ENCODE measurements at places on chromosomes 13 and 19.

GRCh38 chr19:13888281-13888680 is 11.3 kb downstream of the NANOS3 start:
- no peak for DNase-seq

DNA sequence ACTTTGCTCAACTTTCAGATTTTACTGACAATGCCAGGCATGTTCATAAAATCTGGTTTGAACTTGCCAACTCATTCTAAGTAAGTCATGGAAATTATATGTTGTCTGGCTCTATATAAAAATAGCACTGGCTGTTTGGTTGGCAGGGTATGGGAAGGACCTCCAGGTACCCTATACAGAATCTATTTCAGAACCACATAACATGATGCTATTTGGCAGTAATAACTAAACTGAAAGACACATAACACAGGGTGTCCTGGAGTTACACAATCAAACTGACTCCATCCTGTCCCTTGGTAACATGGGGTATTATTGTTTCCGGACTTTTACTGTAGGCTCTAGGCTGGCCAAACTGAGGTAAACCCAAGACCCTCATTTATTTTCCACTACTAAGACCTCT is 248.8 kb downstream of the RGCC start:
- DNase-seq: no peak

GRCh38 chr13:37138926-37139325 is 33.5 kb upstream of the CSNK1A1L start:
- DNase-seq: no peak

- no peak for DNase-seq
These were observed 100.0 kb upstream of the RAP2A start for GRCh38 chr13:97333983-97334382.

DNA sequence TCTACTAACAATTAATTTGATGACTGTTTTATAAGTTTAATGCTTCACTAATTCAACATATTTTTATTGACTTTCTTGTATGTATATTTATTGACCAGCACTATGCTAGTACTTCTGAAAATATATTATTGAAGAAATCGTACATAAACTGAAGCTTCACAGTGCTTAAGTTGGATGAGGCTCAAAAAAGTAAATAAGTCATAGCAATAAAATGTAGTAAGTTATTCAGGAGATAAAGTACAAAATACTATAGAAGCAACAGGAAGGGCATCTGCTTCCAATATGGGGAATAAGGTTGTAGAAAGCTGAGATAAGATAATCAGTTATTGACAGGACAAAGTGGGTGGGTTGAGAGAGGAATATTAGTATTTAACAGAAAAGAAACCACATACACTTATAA is 944.9 kb upstream of the MIR17HG start:
- no peak for DNase-seq

DNA sequence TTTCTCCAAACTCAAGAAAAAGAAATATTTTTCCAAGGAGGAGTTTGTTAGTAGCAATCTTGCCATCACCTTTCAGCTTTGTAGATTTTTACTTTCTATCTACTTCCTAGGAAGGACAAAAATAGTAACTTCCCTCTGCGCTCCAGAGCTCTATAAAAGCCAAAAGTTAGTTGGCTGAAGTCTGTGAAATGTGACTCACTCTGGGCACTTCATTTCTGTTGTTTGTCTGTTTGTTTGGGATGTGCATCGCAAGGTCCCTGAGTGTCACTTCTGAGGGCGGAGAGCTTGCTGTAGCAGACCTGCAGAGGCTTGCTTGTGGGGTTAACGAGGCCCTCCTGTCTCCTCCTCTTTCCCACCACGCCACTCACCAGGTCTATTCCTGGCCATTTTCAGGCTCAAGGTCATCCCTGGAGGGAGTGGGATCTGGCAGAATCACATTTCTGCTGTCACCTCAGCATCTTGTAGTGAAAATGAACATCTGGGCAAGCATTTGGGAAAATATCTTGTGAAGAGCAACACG is 307.6 kb downstream of the GPC6 start:
- DNase-seq: no peak

DNA sequence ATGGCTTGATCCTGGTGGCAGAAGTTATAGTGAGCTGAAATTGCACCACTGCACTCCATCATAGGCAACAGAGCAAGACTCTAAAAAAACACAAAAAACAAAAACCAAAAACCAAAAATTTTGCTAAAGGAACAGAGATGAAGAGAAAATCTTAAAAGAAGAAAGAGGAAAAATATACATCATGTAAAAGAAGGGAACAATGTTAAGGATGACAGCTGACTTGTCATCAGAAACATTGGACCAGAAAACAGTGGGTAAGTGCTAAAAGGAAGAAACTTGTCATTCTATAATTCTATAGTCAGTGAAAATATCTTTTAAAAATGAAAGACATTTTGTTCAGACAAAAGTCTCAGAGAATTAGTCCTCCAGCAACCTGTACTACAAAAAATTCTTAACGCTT is 93.8 kb downstream of the WASF3 start:
- DNase-seq: no peak

- DNase-seq: peak; percentile 77
These were observed 2.0 kb downstream of the OLFM2 start for GRCh38 chr19:9934132-9934950.

DNA sequence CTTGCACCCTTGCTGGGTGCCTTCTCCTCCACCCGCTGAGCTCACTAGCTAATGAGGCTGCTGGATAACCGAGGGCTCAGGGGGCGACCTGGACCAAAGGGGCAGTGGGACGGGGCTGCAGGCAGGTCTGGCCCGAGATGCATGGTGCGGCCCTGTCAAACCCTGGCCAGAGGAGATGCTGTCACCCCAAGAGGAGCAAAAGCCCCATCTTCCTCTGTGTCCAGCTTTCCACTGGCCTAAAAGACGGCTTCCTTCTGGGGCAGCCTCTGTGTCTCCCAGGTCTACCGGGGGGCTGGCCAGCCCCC is 261.8 kb downstream of the TBC1D4 start:
- DNase-seq: no peak

DNA sequence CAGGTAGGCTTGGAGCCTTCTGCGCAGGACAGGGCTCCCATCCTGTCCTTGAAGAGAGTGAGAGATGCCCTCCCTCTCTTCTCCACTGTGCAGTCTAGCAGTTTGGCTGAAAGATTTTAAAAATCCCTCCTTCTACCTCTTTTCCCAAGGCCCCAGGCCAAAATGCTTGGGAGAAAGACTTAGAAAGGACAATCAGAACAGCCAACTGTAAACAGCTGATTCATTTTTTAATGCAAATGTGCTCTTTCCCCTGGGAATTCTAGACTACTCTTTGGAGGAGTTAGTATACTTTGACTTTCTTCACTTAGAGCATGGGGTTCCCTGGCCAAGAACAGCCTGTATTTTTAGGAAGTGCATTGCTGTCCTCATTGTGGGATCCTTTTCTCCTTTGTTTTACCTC is 398.9 kb downstream of the GPC6 start:
- DNase-seq: no peak

- no peak for DNase-seq
These were observed 58.3 kb upstream of the CLDN10 start for GRCh38 chr13:95494082-95494681.

DNA sequence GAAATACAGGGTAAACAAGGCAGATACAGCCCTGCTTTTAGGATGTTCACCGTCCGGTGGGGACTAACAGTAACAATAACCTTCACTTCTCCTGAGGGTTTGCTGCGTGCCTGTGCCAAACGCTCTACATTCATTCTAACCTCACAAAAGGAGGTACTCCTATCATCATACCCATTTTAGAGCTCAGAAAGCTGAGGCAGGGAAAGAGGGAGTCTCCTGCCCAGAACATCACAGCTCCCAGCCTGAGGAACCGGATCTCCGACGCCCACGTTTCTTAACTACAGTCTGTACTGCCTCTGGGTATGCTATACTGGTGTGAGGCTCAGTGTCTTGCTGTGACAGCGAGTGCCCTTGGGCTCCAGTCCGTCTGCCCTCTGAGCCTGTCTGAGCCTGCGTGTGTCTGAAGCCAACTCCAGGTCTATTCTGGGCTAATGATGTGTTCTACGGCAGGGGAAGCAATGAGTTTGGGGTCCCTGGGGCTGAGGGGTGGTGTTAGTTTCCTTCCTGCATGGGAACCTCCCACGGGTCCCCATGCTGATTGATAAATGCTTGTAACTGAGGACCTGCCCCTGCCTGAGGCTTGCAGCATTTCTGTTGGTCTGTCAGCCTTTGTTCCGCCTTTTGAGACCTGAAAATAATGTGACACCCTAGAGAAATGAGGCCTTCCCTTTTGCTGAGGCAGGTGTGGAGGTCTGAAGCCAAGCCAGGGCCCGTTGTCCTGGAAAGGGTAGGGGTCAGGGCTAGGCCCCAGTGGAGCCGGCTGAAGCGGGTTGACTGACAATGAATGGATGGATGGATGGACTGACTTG is 4.9 kb downstream of the LIPE start:
- no peak for DNase-seq

- DNase-seq: no peak
These were observed 77.7 kb upstream of the MYO16 start for GRCh38 chr13:108551674-108552073.

GRCh38 chr19:27776524-27776923 is 1436.4 kb downstream of the UQCRFS1 start:
- DNase-seq: no peak

GRCh38 chr19:7769171-7769570 is 6.1 kb downstream of the CLEC4M start:
- no peak for DNase-seq

- no peak for DNase-seq
These were observed 9.2 kb upstream of the GMIP start for GRCh38 chr19:19652482-19653295.

GRCh38 chr13:97540696-97541095 is 106.7 kb downstream of the RAP2A start:
- DNase-seq: no peak

- no peak for DNase-seq
These were observed 110.4 kb downstream of the CRYL1 start for GRCh38 chr13:20415306-20415679.

DNA sequence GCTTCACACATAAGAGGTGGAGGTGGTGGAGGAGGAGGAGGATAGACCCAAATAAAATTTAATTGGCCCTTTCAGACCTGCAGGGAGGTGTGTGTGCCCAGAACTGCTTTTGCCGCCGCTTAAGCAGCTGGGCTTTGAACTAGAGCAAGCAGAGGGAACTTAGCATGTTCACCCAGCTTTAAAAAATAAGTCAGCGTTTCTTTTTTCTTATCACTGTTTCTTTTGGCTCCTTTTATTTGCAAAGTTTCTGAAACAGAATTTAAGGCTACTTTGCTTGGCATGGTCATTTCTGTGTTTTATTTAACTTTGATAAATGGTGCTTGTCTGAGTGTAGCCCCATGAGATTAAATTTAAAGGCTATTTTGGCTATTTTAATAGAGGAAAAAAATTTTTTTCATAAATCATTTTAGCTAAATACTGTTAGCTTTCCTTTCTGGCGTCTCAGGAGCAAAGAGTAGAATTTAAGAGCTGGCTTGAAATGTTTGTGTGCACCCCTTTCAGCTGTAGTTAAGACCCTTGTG is 43.3 kb upstream of the RNF113B start:
- no peak for DNase-seq

DNA sequence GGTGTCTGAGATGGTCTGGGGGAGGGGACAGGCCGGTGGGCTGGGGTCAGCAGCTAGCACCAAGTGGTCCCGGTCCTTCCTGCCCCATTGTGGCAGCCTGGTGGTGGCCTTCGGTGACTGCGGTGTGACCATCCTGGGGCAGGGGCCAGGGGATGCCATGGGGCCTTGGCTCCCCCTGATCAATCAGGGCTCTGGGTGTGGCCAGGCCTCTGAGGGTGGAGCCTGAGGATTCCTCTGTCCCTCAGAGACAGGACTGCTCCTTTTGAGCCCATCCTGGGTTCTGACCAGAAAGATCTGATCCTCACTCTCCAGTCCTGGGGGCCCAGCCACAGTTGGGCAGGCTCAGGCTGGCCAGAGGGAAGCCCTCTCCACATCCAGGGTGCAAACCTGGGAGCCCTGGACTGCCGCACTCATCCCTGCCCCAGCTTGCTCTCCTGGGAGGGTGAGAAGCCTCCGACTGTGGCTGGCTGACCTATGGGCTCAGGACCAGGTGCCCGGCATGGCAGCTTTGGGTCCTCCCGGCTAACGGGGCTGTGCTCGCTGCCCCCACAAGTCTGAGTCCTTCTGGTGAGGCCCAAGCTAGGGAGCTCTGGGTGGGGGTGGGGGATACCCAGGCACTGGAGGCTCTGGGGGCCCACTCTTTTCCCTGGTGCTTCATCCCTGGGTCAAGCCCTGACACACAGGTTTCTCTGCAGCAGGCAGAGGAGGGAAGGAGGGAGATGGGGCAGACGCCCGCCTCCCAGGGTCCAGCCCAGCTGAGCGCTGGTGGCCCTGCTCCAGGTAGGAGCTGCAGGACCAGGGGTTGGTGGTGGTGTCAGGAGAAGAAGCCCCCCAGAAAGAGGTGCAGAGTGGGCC is 59.5 kb downstream of the IER2 start:
- DNase-seq: no peak

- no peak for DNase-seq
These were observed 15.8 kb upstream of the C19orf33 start for GRCh38 chr19:38288123-38288855.

- DNase-seq: no peak
These were observed 41.1 kb downstream of the GPR12 start for GRCh38 chr13:26719356-26719945.

- DNase-seq: no peak
These were observed 15.0 kb downstream of the NUFIP1 start for GRCh38 chr13:44974056-44974793.

DNA sequence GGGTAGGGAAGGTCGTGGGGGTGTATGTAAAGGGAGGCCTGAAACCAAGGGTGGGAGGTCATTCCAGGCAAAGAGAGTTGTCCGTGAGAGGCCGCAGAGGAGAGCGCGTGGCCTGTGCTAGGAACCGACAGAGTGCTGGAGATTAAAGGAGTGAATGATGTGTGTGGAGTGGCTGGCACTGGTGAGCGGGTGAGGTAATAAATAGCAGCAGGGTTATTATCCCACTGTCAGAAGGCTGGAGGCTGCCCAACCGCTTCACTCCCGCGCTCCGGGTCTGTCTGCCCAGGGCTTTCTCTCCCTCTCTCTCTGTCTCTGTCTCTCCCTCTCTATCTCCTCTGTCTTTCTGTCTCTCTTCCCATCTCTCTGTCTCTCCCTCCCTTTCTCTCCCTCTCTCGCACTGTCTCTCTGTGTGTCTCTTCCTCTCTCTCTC is 17.4 kb downstream of the ZNF579 start:
- DNase-seq: no peak

DNA sequence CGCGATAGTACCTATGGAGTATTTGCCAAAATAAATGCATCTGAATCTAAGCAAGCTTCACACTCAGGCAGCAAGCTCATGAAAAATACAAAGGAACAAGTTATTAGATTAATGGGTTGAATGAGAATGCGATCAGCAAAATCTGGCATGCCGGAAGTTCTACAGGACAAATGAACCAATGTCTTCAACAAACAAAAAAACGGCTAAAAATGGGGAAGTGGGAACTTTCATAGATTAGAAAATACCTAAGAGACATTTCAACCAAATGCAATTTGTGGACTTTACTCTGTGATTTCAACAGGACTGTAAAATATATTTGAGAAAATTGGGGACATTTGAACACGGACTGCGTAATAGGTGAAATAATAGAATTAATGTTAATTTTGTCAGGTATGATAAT is 22.4 kb upstream of the RNASEH2B start:
- DNase-seq: no peak

- no peak for DNase-seq
These were observed 8.4 kb downstream of the PLD3 start for GRCh38 chr19:40356681-40357595.

GRCh38 chr13:32340914-32341313 is 25.6 kb downstream of the BRCA2 start:
- no peak for DNase-seq

GRCh38 chr19:17302391-17303166 is 646 bp downstream of the ABHD8 start:
- no peak for DNase-seq

- no peak for DNase-seq
These were observed 7.2 kb downstream of the ZNF708 start for GRCh38 chr19:21321996-21322395.

GRCh38 chr13:58949646-58950045 is 1214.1 kb downstream of the DIAPH3 start:
- no peak for DNase-seq

Measured in CD8-positive, alpha-beta T cell (primary cell).